Right kidney (tissue), 9 donors: ENCODE measurements at places on chromosomes 2 and 18.

- no peak for DNase-seq
These were observed 843.4 kb downstream of the TMEM182 start for GRCh38 chr2:103605071-103605780.

DNA sequence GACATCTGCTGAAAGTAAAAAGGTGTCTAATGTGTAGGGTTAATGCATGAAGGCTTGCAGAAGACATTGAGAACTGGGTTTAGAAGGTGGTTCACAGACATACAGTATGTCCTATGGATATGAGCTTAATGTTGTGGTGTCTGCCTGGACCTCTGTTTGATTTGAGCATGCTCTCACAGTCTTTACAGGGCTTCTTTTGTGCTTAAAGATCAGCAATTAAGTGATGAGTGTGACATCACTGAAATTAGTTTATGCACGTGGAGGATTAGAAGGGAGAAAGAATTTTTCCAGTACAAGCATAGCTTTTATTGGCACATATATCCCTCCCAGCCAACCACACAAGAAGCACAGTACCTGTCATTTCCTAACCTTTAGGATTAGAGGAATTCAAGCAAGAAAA lies 367.5 kb upstream of the RAB12 start:
- DNase-seq, result no peak

DNA sequence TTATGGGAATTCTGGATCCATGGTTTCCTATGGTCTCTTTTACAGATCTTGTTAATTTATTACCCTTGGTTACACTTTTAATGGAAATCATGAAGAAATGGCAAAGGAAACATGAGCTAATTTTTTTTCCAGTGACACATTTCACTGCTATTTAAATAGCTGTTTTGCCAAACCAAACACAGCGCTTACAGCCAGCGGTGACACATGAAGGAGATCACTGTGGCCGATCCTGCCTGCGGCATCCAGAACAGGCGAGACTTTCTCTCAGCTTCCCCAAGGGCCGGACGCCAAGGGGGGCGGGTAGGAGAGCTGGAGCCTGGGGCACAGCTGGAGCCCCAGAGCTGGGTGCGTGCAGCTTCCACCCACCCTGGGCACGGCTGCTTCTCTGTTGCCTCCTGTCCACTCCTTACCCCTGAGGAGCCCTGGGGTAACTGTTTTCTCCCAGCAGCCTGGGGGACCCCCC lies 81.4 kb upstream of the PKDCC start:
- peak; percentile 60 for DNase-seq

DNA sequence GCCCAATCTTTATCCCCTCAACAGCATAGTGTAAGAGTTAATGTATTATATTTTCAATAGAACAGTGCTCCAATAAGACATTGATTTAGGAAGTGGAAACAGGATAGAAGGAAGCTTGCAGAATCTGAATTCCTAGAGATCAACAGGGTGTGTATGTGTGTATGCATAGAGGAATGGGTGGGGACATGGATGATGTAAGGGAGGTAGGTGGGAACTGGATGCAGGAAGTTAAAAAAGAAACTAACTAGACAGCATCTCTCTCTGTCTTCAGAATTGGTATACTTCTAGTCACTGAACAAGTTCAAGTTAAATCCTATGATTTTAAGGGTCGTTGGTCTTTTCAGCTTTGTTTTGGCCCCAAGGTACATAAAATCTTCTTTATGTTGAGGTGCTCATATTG lies 196.6 kb downstream of the PMAIP1 start:
- DNase-seq, result no peak
